ENCODE measurements at places on chromosomes 6 and 20.

DNA sequence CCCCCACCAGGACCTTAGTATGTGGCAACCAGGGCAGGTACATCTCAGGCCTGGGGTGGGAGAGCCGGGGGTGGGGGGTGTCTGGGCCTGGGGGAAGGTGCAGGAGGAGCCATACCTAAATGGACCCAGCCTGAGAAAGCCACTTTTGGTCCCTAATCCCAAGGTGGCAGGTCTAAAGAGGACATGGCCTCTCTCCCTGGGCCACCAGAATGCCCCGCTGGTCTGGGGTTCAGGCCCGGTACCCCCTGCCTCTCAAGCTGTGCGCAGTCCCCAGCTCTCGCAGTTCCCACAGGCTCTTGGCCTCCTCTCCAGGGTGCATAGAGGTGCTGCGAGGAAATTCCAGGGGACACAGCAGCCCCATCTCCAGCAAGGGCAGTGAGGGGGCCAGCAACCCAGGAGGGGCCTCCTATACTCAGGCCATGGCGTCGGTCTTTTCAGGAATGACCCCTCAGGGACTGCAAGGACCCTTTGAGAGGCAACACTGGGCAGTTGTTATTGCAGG, 1.1 kb upstream of the AVP start:
- no peak for DNase-seq

GRCh38 chr6:164101859-164102258, 687.3 kb downstream of the QKI start:
- DNase-seq: no peak

DNA sequence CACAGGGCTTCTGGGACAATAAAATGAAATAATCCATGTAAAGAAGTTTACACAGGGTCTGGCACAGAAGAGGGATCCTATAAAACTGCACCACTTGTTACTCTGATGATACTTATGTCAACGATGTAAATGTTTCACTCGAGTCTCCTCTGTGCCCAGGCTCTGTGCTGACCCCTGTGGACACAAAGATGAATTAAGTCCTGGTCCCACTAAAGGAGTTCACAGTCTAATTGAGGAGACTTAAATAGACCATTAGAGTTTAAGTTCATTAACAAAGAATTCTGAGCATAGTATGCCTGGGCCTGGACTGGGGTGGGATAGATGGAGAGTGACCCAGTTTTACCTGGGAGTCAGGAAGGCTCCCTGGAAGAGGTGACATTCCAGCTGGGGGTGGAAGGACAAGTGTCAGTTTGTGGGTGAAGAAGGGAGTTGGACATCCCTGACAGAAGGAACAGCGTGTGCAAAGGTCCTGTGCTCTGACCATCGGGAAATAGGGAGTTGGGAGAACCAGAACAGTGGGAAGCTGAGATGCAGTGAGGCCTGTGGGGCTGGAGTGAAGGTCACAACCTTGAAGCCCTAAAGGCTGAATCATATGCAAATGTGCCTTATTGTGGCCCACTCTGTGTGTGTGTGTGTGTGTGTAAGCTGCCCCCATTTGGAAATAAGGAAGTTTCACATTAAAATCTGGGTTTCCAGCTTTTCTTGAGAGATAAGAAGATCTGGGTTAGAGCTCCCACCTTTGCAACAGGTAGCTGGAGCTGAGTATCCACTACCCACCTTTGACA, 1.1 kb downstream of the OCSTAMP start:
- no peak for DNase-seq

DNA sequence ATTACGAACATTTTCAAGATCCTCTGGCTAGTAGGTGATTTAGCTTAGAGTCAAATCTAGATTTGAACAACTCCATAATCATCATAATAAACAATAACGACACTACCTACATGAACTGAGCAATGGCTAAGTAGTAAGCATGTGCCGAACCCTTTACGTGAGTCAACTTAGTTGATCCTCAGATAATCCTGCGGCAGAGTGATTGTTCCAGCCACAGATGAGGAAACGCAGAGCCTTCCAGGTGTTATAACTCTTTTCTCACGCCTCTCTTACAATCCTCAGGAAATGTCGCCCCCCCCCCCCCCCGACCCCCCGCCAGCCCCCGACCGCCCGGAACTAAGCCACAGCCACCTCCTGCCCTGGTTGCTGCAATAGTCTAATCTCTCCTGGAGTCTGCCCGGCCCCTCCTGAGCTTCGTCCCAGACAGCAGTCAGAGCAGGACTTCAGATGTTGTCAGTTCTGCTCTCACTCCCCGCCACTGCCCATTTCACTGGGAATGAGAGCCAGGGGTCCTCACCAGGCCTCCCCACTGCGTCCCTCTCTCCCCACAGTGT, 141.5 kb upstream of the AGPAT4 start:
- DNase-seq: no peak

- no peak for DNase-seq
Observed at GRCh38 chr20:37395921-37396415, 50.0 kb downstream of the SRC start.

DNA sequence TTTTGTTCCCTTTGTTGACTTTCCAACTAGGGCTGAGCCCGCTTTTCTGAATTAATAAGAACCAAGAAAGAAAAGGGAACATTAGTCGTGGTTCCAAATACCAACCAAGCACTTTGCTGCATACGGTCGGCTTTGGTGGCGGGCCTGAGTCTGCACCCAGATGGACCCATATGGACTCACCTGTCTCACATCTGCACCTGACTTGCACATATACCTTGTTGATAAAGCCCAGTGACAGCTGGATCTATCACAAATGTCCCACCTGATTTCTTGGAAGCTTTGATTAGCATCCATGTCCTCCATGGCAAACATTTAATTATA, 39.0 kb downstream of the TPD52L1 start:
- DNase-seq: no peak

- DNase-seq: no peak
Observed at GRCh38 chr6:169141671-169142537, 111.7 kb downstream of the THBS2 start.

DNA sequence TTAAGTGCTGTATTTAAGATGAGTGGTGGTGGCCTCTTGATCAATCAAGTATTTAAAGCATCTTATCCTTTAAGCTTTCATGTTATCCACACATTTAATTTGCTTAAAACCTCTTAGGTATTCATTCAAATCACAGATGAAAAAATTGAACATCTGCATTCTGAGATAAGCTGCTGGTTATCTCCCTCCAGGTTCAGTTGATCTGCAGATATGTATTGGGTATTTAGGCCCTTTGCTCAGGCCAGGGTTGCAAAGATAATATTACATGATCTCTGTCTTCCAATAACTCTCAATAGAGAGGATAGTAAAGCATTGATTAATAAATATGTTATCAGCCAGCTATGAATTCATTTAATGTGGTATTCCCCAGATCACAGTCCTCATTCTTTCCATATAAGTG, 45.9 kb downstream of the RPS12 start:
- no peak for DNase-seq

- DNase-seq: no peak
Observed at GRCh38 chr20:24665196-24665595, 195.8 kb downstream of the SYNDIG1 start.

DNA sequence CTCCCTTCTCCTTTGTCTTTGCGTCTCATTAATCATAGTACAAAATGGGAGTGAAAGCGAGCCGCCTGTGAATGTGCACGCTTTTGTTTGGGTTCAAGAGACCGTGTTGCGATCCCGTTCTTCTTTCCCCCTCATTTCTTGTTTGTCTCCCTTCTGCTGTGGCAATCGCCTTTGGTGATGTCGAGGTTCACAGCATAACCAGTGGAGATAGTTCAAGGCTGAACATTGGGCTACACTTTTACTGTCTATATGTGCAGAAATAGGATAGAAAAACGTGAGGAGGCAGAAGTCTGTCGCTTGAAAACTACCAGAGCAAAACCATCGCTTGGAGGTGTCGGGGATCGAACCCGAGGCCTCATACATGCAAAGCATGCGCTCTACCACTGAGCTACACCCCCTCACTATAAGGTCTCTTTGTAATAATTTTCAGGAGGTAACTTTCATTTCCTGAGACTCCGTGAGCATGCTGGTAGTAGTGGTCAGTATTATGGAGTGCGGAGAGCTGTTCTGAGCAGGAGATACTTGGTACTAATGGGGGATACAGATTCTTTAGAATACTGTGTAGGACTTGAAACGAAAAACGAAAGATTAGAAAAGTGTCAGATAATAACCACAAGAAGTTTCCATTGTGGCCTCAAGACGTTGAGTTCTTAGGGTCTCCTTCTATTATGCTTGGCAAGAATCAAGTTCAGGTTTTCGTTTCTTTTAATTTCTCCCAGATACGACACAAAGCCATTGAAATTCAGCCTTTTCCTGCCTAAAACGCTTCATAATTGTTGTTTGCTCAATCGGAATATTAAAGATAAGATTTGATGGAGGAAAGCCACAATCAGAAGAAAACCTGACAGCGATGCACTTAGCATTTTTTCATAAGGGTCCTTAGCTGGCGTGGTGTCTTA, 106.6 kb downstream of the TRIM27 start:
- no peak for DNase-seq

GRCh38 chr20:20212675-20213096, 155.2 kb upstream of the INSM1 start:
- DNase-seq: no peak

GRCh38 chr6:7258231-7258763, 54.7 kb downstream of the SSR1 start:
- no peak for DNase-seq

- no peak for DNase-seq
Observed at GRCh38 chr20:40880063-40880728, 148.4 kb upstream of the TOP1 start.

DNA sequence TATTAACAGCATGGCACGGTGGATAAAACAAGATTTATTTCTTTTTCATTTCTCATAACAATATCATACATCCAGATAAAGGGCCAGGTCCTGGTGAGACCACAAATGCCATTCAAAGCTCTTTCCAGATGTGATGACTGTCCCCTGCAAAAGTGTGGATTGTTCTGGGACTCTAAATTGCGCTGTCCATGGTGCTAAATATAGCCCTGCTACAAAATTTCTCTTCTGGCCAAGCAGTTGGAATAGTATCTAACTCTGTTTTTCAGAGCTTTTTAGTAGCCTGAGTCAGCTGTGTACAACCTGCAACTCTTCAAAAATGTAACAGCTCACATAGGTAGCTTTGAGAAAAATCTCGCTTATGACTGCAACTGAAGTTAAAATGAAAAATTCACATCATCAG, 115.8 kb downstream of the MANEA start:
- DNase-seq: no peak

- DNase-seq: no peak
Observed at GRCh38 chr6:138346302-138347195, 31.2 kb upstream of the SMIM28 start.

DNA sequence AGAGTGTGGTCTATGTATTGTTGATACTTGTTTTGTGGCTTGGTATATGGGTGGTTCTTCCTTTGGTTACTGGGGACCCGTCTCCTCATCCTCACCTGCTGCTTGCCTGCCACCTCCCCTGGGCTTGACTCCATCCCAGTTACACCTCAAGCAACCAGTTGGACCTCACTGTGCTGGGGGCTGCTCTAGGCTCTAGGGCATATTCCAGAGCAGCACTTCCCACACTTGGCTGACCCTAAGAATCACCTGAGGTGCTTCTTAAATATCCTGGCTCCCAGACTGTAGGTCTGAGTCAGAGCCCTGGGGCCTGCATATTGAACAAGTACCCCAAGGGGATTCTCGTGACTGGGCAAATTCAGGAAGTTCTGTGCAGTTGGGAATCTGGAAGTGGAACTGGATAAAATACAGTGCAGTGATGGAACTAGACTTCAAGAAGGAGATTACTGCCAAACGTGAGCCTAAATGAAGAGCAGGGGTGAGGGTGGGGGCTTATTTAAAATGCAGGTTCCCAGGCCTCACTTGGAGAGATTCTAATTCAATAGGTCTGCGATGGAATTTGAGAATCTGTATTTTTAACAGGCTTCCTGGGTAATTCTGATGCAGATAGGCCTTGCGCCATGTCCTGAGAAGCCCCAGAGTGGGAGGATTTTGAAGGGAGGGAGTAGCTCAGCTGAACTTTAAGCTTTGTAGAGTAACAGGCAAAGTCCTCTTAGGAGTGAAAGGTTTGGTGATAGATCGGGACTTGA, 7.6 kb downstream of the SPATS1 start:
- no peak for DNase-seq

DNA sequence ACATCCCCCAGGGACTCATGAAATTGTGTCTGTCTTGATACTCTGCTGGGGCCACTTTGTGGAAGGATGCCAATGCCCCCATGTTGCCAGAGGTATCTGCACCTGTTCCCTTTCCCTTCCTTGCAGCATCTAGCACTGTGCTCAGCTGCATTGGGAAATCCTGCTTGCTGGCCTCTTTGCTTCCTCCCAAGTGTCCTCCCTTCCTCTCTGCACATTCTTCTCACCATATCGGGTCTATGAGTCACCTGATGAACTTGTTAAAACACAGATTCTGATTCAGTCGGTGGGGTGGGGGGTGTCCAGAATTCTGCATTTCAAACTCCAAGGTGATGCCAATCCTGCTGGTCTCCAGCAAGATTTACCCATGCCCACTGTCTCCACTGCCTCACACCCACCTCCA, 467.8 kb downstream of the PTPRT start:
- no peak for DNase-seq

GRCh38 chr20:36988494-36988966, 37.0 kb upstream of the SAMHD1 start:
- no peak for DNase-seq

GRCh38 chr6:67916399-67916798, 718.7 kb upstream of the ADGRB3 start:
- no peak for DNase-seq

DNA sequence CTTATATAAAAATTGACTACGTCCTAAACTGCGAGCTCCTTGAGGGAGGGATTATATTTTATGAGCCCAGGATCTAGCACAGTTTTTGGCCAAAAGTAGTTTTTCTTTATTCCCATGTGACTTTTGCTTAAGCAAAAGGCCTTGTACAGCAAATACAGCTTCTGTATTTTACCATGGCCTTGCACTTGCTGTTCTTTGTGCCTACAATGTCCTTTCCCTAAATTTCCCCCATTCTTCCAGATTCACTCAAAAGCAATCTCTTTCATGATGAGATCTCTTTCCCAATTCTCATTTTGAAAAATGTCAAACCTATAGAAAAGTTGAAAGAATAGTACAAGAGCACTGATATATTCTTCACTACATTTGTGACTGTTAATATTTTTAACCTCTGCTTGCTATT, 4.8 kb upstream of the IGF2R start:
- DNase-seq: no peak

DNA sequence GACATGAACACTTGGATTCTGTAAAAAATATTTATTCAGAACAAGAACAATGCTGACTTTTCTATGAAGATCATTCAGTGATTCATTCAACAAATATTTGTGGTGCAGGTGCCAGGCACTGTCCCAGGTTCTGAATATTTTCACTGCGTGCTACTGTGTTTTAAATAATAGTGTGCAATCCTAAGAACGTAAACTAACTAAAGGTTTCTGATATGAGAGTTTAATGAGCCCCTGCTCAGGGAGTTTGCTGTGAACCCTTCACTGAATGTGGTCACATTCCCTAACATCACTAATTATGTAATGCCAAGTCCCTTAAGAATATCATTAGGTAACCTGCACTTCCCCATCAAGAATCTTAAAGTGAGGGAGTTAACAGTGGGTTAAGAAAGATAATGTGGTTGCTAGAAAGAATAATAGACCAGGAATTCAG, 1.7 kb upstream of the TMEM170B start:
- DNase-seq: no peak
